Heart right ventricle (tissue), 16 donors: ENCODE measurements at places on chromosomes 6 and 20. TPM values are rescaled to one million over a fixed set of nuclear protein-coding genes. Genes with fewer than 3 reads are reported as not detected.

- no peak for DNase-seq
These were observed 21.1 kb downstream of the KIAA1755 start for GRCh38 chr20:38239441-38239840.

- no peak for DNase-seq
These were observed 534.7 kb downstream of the PHF3 start for GRCh38 chr6:64170316-64170715.

DNA sequence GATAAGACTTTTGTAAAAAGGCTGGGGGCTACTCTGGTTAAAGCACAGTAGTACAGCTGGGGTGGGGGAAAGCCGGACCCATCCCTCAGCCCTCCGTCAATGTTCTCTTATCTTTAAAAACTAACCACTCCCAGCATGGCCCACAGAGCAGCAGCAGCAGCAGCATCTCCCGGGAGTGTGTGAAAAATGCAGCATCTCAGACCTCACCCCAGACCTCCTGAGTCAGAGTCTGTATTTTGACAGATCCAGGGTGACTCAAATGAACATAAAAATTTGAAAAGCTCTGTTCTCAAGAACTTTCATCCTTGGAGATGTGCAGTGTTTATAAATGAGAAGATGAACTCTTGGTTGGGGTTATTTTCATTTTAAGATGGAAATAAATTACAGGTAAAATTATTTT is 277.7 kb upstream of the ECI2 start:
- DNase-seq, result no peak

Gene LGSN
- not detected for total RNA-seq
